Naive thymus-derived CD4-positive, alpha-beta T cell (primary cell): ENCODE measurements at places on chromosomes 4 and X. TPM values are rescaled to one million over a fixed set of nuclear protein-coding genes. Genes with fewer than 3 reads are reported as not detected.

DNA sequence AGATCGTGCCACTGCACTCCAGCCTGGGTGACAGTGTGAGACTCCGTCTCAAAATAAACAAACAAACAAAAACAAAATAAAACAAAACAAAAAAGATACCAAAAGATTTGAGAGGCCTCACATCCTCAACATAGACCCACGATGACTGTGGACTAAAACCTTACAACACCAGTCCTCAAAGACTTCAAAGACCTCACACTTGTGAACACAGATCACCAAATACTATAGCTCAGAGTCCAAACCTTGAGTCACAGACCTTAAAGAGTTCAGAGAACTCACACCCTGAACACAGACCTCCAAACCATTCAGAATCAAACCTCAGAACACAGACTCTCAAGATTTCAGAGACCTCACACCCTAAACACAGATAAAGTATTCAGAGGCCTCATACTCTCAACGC, 12.7 kb upstream of the PAGE4 start:
- no peaks in the 10 kb centered on the region for H3K4me1 ChIP-seq
- no peak overlapping the region for H3K4me3 ChIP-seq
- H3K27me3 ChIP-seq, result no peaks in the 10 kb centered on the region
- H3K27ac ChIP-seq, result no peak overlapping the region

DNA sequence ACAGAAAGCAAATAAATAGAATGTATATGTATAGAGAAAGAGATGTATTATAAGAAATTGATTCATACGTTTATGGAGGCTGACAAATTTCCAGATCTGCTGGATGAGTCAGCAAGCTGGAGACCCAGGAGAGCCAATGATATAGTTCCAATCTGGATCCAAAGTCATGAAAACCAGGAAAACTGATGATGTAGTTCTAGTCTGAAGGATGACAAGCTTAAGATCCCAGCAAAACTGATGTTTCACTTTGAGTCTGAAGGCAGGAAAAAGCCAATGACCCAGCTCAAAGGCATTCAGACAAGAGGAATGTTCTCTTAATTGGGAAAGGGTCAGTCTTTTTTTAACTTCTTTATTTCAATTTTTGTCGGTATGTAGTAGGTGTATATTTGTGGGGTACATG, 102.6 kb downstream of the LHFPL1 start:
- H3K4me1 ChIP-seq, result no peaks in the 10 kb centered on the region
- no peak overlapping the region for H3K4me3 ChIP-seq
- no peak for DNase-seq
- H3K27ac ChIP-seq, result no peak overlapping the region

The FABP2 gene
- total RNA-seq, result 0.19 TPM

The TBX22 gene
- total RNA-seq, result not detected

GRCh38 chr4:74547042-74547441, 102.1 kb downstream of the AREG start:
- DNase-seq, result no peak
- no peak overlapping the region for H3K4me3 ChIP-seq
- H3K36me3 ChIP-seq, result no peaks in the 10 kb centered on the region
- H3K27me3 ChIP-seq, result no peaks in the 10 kb centered on the region
- H3K4me1 ChIP-seq, result no peaks in the 10 kb centered on the region

The BEX5 gene
- 6.8 TPM for total RNA-seq

The TMEM150C gene
- not detected in 2 replicates for total RNA-seq

GRCh38 chr4:7326306-7326692, 108.4 kb downstream of the PSAPL1 start:
- no peak overlapping the region for H3K4me3 ChIP-seq
- peaks cover 18% of the 10 kb centered on the region for H3K4me1 ChIP-seq
- no peaks in the 10 kb centered on the region for H3K27me3 ChIP-seq
- H3K36me3 ChIP-seq, result no peaks in the 10 kb centered on the region
- no peak overlapping the region for H3K27ac ChIP-seq

DNA sequence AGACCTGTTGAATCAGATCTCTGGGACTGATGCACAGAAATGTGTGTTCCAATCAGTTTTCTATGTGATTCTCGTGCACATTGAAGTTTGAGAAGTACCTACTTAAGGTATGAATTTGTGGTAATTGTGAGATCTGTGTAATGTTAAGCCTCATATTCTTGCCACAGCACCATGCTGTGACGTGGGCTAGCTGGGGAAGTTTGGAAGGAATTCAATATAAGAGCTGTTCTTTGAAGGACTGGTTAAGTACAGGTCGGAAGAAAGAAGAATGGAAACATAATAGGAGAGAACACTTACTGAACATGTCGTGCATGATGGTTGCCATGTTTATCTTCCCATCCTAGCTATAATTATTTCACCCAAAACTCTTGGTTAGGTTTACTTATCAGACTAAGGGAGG, 79.7 kb upstream of the CXXC4 start:
- no peak for DNase-seq
- no peaks in the 10 kb centered on the region for H3K27me3 ChIP-seq
- H3K4me3 ChIP-seq, result no peak overlapping the region
- no peaks in the 10 kb centered on the region for H3K4me1 ChIP-seq
- no peaks in the 10 kb centered on the region for H3K36me3 ChIP-seq
- H3K27ac ChIP-seq, result no peak overlapping the region
